Vagina (tissue), 2 donors: ENCODE measurements at places on chromosomes 1 and 21. TPM values are rescaled to one million over a fixed set of nuclear protein-coding genes. Genes with fewer than 3 reads are reported as not detected.

The WNT3A gene
- total RNA-seq = not detected

The HES3 gene
- not detected for total RNA-seq

The TNFRSF8 gene
- 1.2 TPM for total RNA-seq

The TIE1 gene
- total RNA-seq = 36.1 TPM
